ENCODE measurements at places on chromosomes 6 and 20.

GRCh38 chr20:53020834-53021233 is 48.7 kb downstream of the TSHZ2 start:
- DNase-seq: no peak

- no peak for DNase-seq
Observed at GRCh38 chr6:148864941-148865340, 118.1 kb downstream of the UST start.

- DNase-seq: no peak
Observed at GRCh38 chr6:166775923-166776220, 148.8 kb upstream of the RPS6KA2 start.

DNA sequence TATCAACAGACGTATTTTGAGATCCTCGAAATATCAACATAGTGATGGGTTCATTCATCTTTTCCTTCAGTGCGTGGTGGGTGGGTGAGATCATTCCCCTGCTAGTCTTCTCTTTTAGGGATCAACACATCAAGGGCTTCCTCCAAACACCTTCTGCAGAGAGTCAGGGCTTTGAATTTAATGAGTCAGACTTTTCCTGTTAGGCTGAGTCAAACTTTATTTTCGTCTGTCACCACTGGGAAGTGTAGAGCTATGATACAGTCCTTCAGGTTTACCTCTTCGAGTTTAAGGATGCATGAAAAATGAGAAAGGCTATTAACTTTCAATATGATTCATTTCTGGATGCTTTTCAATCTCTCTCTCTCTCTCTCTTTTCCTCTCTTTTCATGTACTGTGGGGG is 189.1 kb downstream of the BMP2 start:
- DNase-seq: no peak

- no peak for DNase-seq
Observed at GRCh38 chr20:48850257-48850976, 22.6 kb upstream of the PREX1 start.

GRCh38 chr20:346640-347316 is at the start of gene NRSN2:
NRSN2 (plus strand) TSS chr20:347111; CDS start chr20:349644, 2,533 bp downstream.
- peak; percentile 89 for DNase-seq
